ENCODE measurements at places on chromosomes 2 and 18. TPM values are rescaled to one million over a fixed set of nuclear protein-coding genes. Genes with fewer than 3 reads are reported as not detected.

DNA sequence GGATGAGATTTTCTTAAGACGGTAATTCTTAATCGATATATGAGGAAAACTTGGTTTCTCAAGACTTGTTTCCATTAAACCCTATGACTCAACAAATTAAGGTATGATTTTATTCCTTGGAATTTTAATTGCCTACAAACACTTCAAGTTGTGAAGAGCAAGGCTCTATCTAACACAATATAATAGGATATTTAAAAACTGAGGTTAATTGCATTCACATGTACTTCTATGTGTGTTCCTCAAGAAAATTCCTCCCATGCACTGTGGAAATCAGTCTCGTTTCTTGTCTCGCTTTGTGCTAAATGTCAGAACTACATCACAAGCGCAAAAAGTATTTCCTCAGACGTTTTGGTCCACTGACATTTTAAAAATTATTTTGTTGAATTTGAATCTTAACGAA, 109.6 kb upstream of the UNC80 start:
- no peak overlapping the region for H3K4me3 ChIP-seq
- no peak for DNase-seq
- no peaks in the 10 kb centered on the region for H3K36me3 ChIP-seq
- no peak overlapping the region for H3K27ac ChIP-seq
- no peaks in the 10 kb centered on the region for H3K4me1 ChIP-seq

SAG gene
- total RNA-seq, result not detected

- H3K36me3 ChIP-seq, result peaks cover 39% of the 10 kb centered on the region
- peak overlapping the region; percentile 98 for H3K27ac ChIP-seq
- peak overlapping the region; percentile 88 for H3K4me3 ChIP-seq
- H3K4me1 ChIP-seq, result peaks cover 61% of the 10 kb centered on the region
- no peaks in the 10 kb centered on the region for H3K27me3 ChIP-seq
Measured at GRCh38 chr2:241635756-241636155, 1.2 kb downstream of the THAP4 start.

DNA sequence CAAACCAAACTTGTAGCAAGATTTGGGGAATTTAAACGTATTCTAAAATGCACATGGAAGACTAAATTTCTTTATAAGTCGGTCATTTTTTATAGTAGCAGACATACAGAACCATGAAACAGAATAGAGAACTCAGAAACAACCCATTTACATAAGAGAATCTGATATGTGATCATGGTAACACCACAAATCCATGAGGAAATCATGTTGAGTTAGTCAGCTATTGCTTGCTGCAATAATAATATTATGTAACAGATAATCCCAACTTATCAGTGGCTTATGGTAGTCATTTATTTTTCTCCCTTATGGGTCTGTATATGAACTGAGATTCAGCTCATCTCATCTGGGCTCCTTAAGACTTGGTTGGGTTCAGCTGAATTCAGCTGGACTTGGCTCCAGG, 103.4 kb upstream of the SERTAD2 start:
- H3K4me3 ChIP-seq, result no peak overlapping the region
- H3K27me3 ChIP-seq, result no peaks in the 10 kb centered on the region
- H3K4me1 ChIP-seq, result peaks cover 5% of the 10 kb centered on the region
- DNase-seq, result no peak
- H3K27ac ChIP-seq, result no peak overlapping the region

CNRIP1 gene
- 8.0 TPM for total RNA-seq

- DNase-seq, result no peak
- H3K27ac ChIP-seq, result no peak overlapping the region
- H3K36me3 ChIP-seq, result no peaks in the 10 kb centered on the region
Measured at GRCh38 chr2:207432453-207432852, 97.3 kb upstream of the CREB1 start.

DNA sequence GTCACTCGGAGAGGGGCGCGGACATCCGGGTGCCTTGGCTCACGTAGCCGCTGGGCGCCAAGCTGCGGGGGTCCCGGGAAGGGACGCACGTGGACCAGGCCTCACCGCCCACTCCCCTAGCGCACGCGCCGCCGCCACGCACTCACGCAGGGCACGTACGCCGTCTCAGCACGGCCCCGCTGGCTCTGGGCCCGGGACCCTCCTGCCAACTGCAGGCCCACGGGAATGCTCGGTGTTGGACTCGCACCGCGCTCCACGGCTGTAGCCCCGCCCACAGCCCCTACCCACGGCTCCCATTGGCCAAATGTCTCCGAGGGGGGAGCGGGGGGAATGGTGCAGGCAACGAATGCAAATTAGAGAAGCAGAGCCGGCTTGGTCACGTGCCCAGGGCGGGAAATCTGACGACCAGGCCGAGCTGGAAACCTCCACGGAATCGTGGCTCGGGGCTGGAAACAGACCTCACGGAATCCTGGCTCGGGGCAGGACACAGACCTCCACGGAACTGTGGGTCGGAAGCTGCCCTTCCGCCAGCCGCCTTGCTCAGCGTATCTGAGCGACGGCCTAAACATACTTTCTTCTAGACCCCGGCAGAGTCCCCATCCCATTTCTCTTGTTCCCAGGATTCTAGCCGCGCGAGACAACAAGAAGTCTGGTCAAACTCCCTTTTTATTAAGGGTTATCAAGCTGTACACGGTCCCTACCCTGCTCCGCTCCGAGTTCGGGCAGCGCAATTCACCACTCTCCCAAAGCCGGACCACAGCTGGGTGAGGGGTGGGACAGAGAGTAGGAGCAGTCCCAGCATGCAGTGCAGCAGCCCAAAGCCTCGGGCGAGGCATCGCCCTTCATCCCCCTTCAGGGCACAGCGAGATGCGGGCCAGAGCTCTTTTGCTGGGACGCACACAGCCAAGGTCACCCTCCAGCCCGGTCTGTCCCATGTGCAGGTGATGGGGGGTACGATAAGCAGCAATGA, at the start of gene ABCB6:
Gene ABCB6, minus strand, starts transcription at position 227 of the 970 bp plus-strand sequence. CDS start 285 bp downstream, outside the sequence.
- DNase-seq, result peak; percentile 98
- peak within 1 kb of the TSS; percentile 75 for H3K4me3 ChIP-seq
- H3K27ac ChIP-seq, result peak within 1 kb of the TSS; percentile 98
- H3K36me3 ChIP-seq, result peaks cover 66% of the 10 kb centered on the region
- no peaks in the 10 kb centered on the region for H3K27me3 ChIP-seq
- H3K4me1 ChIP-seq, result peaks cover 40% of the 10 kb centered on the region

CCBE1 gene
- total RNA-seq, result 3.2 TPM

- H3K27me3 ChIP-seq, result no peaks in the 10 kb centered on the region
- no peaks in the 10 kb centered on the region for H3K4me1 ChIP-seq
- DNase-seq, result no peak
- H3K4me3 ChIP-seq, result no peak overlapping the region
- no peaks in the 10 kb centered on the region for H3K36me3 ChIP-seq
- H3K27ac ChIP-seq, result no peak overlapping the region
Measured at GRCh38 chr2:140648393-140648792, 1482.4 kb downstream of the LRP1B start.

GRCh38 chr2:66515743-66516142, 80.8 kb downstream of the MEIS1 start:
- no peak overlapping the region for H3K27ac ChIP-seq
- no peaks in the 10 kb centered on the region for H3K27me3 ChIP-seq
- no peak overlapping the region for H3K4me3 ChIP-seq
- H3K36me3 ChIP-seq, result no peaks in the 10 kb centered on the region
- DNase-seq, result no peak

EML6 gene
- 0.77 TPM for total RNA-seq

DNA sequence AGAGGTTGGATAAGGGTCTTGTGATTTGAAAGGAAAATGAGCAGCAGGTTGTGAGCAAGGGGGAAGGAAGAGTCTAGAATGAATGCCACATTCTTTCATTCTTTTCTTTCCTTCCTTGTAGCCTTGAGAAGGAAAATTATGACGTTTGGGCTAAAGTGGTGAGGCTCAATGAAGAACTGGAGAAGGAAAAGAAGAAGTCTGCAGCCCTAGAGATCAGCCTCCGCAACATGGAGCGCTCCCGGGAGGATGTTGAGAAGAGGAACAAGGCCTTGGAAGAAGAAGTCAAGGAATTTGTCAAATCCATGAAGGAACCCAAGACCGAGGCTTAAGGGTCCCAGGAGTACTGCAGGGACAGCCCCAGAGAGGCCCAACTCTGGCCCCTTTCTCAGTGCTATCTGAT, 45.3 kb downstream of the BMP10 start:
- no peak overlapping the region for H3K4me3 ChIP-seq
- H3K27ac ChIP-seq, result no peak overlapping the region
- peaks cover 31% of the 10 kb centered on the region for H3K4me1 ChIP-seq
- no peak for DNase-seq
- H3K27me3 ChIP-seq, result no peaks in the 10 kb centered on the region

TTR gene
- not detected for total RNA-seq

Data from left ventricle myocardium inferior (tissue), 1 donor.